ENCODE measurements at places on chromosomes 1 and 21. TPM values are rescaled to one million over a fixed set of nuclear protein-coding genes. Genes with fewer than 3 reads are reported as not detected.

DNA sequence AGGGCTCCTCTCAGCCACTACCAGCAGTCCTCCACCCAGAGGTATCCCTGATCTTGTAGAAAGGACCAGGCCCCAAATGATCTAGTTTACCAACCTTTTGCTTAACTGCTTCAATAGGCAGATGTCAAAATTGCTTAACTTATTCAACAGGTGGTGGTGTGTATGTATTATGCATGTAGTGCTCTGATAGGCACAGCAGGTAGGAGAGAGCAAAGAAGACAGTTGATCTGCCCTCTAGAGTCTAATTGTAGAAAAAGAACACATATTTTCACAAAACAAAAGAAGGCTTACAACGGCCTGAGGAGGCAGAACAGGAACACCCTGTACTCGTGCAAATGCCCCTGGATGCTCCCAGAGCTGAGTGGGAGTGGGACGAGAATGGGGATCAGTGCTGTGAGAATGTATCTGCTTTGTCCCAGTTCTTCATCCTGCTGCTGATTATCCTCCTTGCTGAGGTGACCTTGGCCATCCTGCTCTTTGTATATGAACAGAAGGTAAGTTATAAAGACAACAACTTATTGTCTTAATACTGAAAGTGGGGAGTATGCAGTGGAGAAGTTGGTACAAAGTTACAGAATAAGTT, 21.1 kb downstream of the CD53 start:
- no peaks in the 10 kb centered on the region for H3K4me1 ChIP-seq
- no peaks in the 10 kb centered on the region for H3K36me3 ChIP-seq
- no peak overlapping the region for H3K4me3 ChIP-seq
- H3K27me3 ChIP-seq: no peaks in the 10 kb centered on the region
- DNase-seq: no peak

GRCh38 chr1:24018611-24019580, 38.8 kb upstream of the SRSF10 start:
- peak overlapping the region; percentile 99 for H3K27ac ChIP-seq
- H3K27me3 ChIP-seq: no peaks in the 10 kb centered on the region
- DNase-seq: peak; percentile 100
- peaks cover 49% of the 10 kb centered on the region for H3K4me1 ChIP-seq

GRCh38 chr1:54273092-54273794, 73.3 kb downstream of the MRPL37 start:
- no peaks in the 10 kb centered on the region for H3K27me3 ChIP-seq
- H3K4me3 ChIP-seq: no peak overlapping the region
- peak overlapping the region; percentile 43 for H3K27ac ChIP-seq
- no peaks in the 10 kb centered on the region for H3K36me3 ChIP-seq
- peaks cover 38% of the 10 kb centered on the region for H3K4me1 ChIP-seq

- DNase-seq: no peak
- no peaks in the 10 kb centered on the region for H3K27me3 ChIP-seq
- no peak overlapping the region for H3K27ac ChIP-seq
- H3K4me1 ChIP-seq: no peaks in the 10 kb centered on the region
- H3K4me3 ChIP-seq: no peak overlapping the region
- H3K36me3 ChIP-seq: no peaks in the 10 kb centered on the region
Observed at GRCh38 chr1:154801234-154802011, 68.7 kb downstream of the KCNN3 start.

DNA sequence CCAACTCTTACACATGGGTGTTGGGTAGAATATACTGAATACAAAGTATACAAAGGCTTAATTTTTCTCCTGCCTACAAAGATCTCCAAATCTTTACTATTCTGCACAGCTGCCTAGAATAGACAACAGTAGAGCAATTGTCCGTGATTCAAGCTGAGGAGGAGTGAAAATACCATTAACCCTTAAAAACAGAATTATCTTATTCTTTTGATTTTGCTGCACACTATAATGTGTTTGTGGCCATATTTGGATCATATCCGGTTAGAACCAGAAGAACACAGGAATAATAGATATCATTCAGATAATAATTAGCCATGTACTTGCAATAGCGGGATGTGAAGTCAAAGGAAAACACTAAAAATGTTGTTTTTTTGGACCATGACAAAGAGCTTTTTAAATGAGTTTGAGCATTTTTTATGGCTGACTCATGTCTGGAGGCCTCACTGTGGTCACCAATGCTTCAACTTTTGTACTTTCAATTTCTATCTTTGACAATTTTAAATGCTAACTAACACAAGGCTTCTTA, 197.6 kb upstream of the FOXD3 start:
- H3K27me3 ChIP-seq: no peaks in the 10 kb centered on the region
- peaks cover 5% of the 10 kb centered on the region for H3K4me1 ChIP-seq
- H3K27ac ChIP-seq: no peak overlapping the region
- no peaks in the 10 kb centered on the region for H3K36me3 ChIP-seq
- no peak overlapping the region for H3K4me3 ChIP-seq

GRCh38 chr1:87684713-87685205, 356.1 kb downstream of the LMO4 start:
- H3K27me3 ChIP-seq: no peaks in the 10 kb centered on the region
- H3K36me3 ChIP-seq: no peaks in the 10 kb centered on the region
- no peak overlapping the region for H3K4me3 ChIP-seq

- H3K27me3 ChIP-seq: no peaks in the 10 kb centered on the region
- no peak overlapping the region for H3K4me3 ChIP-seq
- H3K27ac ChIP-seq: no peak overlapping the region
- H3K4me1 ChIP-seq: no peaks in the 10 kb centered on the region
Observed at GRCh38 chr1:79133774-79134364, 127.3 kb upstream of the ADGRL4 start.

DNA sequence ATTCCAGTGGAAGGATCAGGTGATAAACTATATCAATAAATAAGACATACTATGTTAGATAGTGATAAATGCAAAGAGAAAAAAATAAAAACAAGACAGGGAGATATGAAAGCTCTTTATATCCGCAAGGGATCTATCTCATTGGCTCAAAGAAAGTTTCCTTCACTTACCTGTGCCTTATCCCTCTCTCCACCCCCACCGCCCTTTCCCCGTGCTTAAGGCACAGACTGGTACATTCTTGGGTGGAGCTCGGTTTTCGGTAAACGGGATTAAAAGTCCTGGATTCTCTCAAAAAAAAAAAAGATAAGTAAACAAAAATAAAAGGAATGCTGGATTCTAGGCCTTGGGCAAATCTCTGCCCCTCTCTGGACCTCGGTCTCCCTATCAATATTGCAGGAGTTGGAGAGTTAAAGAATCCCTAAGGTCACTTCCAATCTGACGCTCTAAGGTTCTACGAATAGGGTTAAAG, 593 bp upstream of the DNAJC16 start:
- H3K36me3 ChIP-seq: peaks cover 4% of the 10 kb centered on the region
- H3K27me3 ChIP-seq: no peaks in the 10 kb centered on the region
- H3K4me1 ChIP-seq: peaks cover 36% of the 10 kb centered on the region
- H3K27ac ChIP-seq: peak overlapping the region; percentile 100
- DNase-seq: peak; percentile 12

Gene TMEM61
- not detected for total RNA-seq

- H3K27ac ChIP-seq: no peak overlapping the region
- H3K27me3 ChIP-seq: peaks cover 21% of the 10 kb centered on the region
- DNase-seq: no peak
Observed at GRCh38 chr1:50989694-50990093, 19.6 kb downstream of the CDKN2C start.

Gene CRP
- not detected for total RNA-seq

GRCh38 chr1:16925635-16926490, 4.1 kb downstream of the CROCC start:
- DNase-seq: no peak
- H3K27ac ChIP-seq: no peak overlapping the region
- H3K4me3 ChIP-seq: no peak overlapping the region
- H3K27me3 ChIP-seq: no peaks in the 10 kb centered on the region
- H3K36me3 ChIP-seq: no peaks in the 10 kb centered on the region

DNA sequence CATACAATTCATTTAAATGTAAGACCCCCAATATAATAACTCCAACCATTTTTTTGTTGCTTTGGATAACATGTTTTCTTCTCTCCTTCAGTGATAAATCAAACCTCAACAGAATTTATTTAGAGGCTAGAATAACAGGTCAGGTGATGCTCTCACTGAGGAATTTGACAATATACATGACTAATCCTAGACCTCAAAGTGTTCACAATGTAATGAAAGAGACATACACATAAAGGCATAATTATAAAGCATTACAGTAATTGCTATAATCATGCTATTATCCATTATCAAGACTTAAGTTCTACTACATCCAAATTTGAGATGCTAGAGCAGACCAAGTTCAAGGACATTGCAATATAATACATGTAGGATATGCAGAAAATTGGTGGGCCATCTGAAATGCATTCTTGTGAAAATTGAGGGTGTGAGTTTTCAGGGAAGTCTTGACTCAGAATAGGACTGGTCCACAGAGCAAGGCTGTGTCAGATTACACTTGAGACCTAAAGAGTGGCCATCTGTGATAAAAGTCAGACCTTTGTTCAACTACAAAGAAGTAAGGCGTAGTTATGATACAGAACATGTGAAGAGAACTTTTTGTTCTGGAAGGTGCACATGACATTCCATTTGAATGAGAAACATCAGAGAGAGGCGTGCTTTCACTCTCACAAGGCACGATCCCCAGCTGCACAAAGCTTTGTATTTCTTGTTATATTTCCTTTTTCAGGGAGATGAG, 45.5 kb downstream of the UTP25 start:
- no peak overlapping the region for H3K4me3 ChIP-seq
- no peak for DNase-seq
- no peak overlapping the region for H3K27ac ChIP-seq
- H3K36me3 ChIP-seq: no peaks in the 10 kb centered on the region
- H3K4me1 ChIP-seq: peaks cover 9% of the 10 kb centered on the region

- peak overlapping the region; percentile 52 for H3K27ac ChIP-seq
- peaks cover 27% of the 10 kb centered on the region for H3K4me1 ChIP-seq
- H3K4me3 ChIP-seq: no peak overlapping the region
Observed at GRCh38 chr1:14949836-14950713, 203.5 kb upstream of the TMEM51 start.

- DNase-seq: no peak
- H3K36me3 ChIP-seq: no peaks in the 10 kb centered on the region
- no peak overlapping the region for H3K27ac ChIP-seq
- no peak overlapping the region for H3K4me3 ChIP-seq
- no peaks in the 10 kb centered on the region for H3K27me3 ChIP-seq
- no peaks in the 10 kb centered on the region for H3K4me1 ChIP-seq
Observed at GRCh38 chr21:36306872-36307534, 13.0 kb upstream of the MORC3 start.

- no peak for DNase-seq
- no peaks in the 10 kb centered on the region for H3K36me3 ChIP-seq
- H3K27me3 ChIP-seq: peaks cover 72% of the 10 kb centered on the region
- H3K4me1 ChIP-seq: no peaks in the 10 kb centered on the region
- no peak overlapping the region for H3K27ac ChIP-seq
Observed at GRCh38 chr1:204829133-204829825, 41.4 kb upstream of the NFASC start.

GRCh38 chr1:154129391-154129970, 25.4 kb downstream of the NUP210L start:
- H3K36me3 ChIP-seq: no peaks in the 10 kb centered on the region
- no peak overlapping the region for H3K4me3 ChIP-seq
- no peaks in the 10 kb centered on the region for H3K4me1 ChIP-seq
- no peaks in the 10 kb centered on the region for H3K27me3 ChIP-seq
- no peak overlapping the region for H3K27ac ChIP-seq
- DNase-seq: no peak

Gene ESPN
- total RNA-seq: 9.7 TPM

GRCh38 chr21:41926117-41926806, 27.6 kb downstream of the C2CD2 start:
- H3K4me3 ChIP-seq: no peak overlapping the region
- no peak for DNase-seq
- no peaks in the 10 kb centered on the region for H3K27me3 ChIP-seq
- H3K27ac ChIP-seq: no peak overlapping the region

Gene USH2A
- 0.24 TPM for total RNA-seq

DNA sequence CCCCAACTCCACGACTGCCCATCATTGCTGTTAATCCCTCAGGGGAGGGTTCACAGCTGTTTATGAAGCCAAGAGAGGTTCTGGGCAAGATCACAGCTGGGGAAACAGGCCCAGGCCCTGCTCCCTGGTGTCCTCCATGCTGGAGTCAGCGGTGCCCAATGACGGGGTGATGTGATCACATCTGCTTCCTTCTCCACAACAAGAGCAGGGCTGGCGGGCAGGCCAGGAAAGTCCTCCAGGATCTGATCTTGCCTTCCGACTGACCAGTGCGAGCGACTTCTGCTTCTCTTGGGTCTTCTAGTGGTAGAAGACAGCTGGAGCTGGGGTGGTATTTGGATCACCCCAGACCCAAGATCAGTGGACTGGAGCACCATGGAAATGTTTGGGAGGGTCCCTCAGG, 951 bp upstream of the LINGO4 start:
- H3K27ac ChIP-seq: no peak overlapping the region
- no peak for DNase-seq
- no peaks in the 10 kb centered on the region for H3K4me1 ChIP-seq
- H3K36me3 ChIP-seq: no peaks in the 10 kb centered on the region
- H3K4me3 ChIP-seq: no peak overlapping the region

Gene CR1
- not detected for total RNA-seq

- no peak overlapping the region for H3K27ac ChIP-seq
- H3K4me1 ChIP-seq: no peaks in the 10 kb centered on the region
- no peak overlapping the region for H3K4me3 ChIP-seq
Observed at GRCh38 chr1:40244138-40244744, 3.5 kb upstream of the TMCO2 start.

Gene GNL2
- total RNA-seq: 26.4 TPM

Gene OR10Z1
- not detected for total RNA-seq

- H3K4me1 ChIP-seq: peaks cover 16% of the 10 kb centered on the region
- H3K27ac ChIP-seq: peak overlapping the region; percentile 83
- peak overlapping the region; percentile 75 for H3K4me3 ChIP-seq
- H3K36me3 ChIP-seq: no peaks in the 10 kb centered on the region
Observed at GRCh38 chr1:235503403-235504121, 690 bp downstream of the B3GALNT2 start.

DNA sequence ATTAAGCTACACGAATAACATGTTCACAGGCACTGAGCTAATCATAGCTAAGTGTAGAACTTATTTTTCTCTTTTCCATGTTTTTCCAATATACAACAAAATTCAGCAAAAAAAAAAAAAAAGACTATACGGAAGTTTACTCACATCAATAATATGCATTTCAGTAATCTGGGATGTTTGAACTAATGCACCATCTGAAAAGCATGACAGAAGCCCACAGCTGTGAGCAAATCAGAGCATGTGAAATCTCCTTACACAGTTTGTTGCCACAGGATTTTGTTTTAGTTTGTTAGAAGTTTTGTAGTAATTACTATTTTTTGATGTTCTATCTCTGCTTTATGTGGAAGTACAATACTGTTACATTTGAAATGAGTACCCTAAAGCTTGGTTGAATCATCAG, 1051.7 kb downstream of the TTLL7 start:
- no peak for DNase-seq
- no peaks in the 10 kb centered on the region for H3K4me1 ChIP-seq
- H3K27me3 ChIP-seq: no peaks in the 10 kb centered on the region
- no peak overlapping the region for H3K4me3 ChIP-seq
